ENCODE measurements at places on chromosomes 7 and 10. TPM values are rescaled to one million over a fixed set of nuclear protein-coding genes. Genes with fewer than 3 reads are reported as not detected.
A peak's percentile ranks its signal among the peaks of the same experiment; 100 is the strongest.

- no peak for DNase-seq
These were observed 38.5 kb downstream of the PYROXD2 start for GRCh38 chr10:98376485-98376884.

DNA sequence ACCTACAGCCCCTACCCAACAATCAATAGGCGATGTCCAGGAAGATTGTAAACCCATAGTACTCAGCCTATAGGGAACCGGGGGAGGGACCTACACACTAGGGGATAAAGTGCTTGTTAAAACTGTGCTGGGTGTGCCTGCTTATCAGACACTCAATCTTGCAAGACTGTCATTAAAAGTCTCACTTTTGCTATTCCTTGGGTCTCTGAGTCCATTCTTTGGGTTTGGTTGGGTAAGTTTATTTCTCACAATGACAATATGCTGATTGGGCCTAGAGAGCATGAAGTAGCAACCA lies 45.6 kb downstream of the PTPRE start:
- DNase-seq, result no peak

GRCh38 chr10:44470784-44471183 lies 85.9 kb upstream of the CXCL12 start:
- no peak for DNase-seq

DNA sequence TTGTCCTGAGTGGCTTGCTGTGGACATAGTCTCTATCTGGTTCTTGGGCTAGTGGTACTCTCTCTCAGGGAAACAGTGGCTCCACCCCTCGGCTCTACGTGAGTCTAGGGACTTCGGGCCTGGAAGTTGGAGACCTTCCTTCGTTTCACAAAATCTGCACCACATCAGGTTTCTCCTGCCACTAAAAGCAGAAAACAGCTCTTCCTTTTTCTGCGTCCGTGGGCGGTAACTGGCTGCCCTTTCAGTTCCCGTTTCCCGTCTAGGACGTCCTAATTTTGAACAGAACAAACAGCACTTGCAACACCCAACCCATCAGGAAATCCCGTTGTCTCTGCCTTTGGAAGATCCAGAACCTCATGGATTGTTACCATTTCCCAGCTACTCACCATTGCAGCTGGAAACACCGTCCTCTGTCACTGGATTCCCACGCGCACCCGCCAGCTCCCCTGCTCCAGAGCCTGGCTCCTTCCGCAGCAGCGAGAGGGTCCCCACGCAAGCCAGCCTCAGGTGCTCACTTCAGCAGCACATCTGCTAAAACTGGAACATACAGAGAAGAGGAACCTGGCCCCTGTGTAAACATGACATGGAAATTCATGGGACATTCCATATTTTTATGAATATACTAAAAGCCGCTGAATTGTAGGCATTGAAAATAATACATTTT lies 311.4 kb upstream of the AKR1E2 start:
- peak; percentile 14 for DNase-seq

- DNase-seq, result no peak
These were observed 893.4 kb downstream of the XPNPEP1 start for GRCh38 chr10:109029870-109030269.

DNA sequence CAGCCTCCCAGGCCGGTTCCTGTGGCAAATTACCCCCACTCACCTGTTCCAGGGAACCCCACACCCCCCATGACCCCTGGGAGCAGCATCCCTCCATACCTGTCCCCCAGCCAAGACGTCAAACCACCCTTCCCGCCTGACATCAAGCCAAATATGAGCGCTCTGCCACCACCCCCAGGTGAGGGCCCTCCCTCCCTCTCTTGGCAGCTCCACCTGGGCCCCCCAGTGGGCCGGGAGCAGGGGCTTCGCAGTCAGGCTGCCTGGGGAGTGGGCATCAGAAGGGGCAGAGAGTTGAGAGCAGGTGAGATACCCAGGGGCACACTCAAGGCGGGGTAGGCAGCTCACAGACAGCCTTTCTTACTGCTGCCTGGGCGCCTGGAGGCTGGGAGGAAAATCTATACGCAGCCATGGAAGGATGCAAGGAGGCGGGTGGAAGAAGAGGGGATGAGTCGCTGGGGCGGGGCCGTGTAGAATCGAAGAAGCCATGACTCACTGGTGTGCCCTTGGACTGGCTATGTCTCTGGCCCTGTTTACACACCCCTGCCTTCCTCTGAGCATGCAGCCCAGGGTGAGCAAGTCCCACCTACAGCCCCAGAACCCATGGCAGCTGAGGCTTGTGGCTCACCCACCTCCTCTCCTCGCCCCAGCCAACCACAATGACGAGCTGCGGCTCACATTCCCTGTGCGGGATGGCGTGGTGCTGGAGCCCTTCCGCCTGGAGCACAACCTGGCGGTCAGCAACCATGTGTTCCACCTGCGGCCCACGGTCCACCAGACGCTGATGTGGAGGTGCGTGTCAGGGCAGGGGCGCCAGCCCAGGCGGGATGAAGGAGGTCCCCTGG lies 48.6 kb upstream of the PPIF start:
- DNase-seq, result no peak

KNDC1 gene
- under 0.01 TPM for total RNA-seq

- no peak for DNase-seq
These were observed 474.7 kb upstream of the SEMA3A start for GRCh38 chr7:84669177-84669732.

GRCh38 chr7:143205560-143206293 lies 16.1 kb upstream of the TAS2R40 start:
- peak; percentile 96 for DNase-seq

UPF2 gene
- 12.1 TPM for total RNA-seq

TRIM50 gene
- not detected for total RNA-seq
